Thoracic aorta (tissue), 2 donors: ENCODE measurements at places on chromosomes 5 and 9. TPM values are rescaled to one million over a fixed set of nuclear protein-coding genes. Genes with fewer than 3 reads are reported as not detected.

- H3K27ac ChIP-seq, result no peak overlapping the region
- H3K36me3 ChIP-seq, result peaks cover 75% of the 10 kb centered on the region
- no peak overlapping the region for H3K4me3 ChIP-seq
Measured at GRCh38 chr9:136470792-136471469, 11.9 kb downstream of the SEC16A start.

DNA sequence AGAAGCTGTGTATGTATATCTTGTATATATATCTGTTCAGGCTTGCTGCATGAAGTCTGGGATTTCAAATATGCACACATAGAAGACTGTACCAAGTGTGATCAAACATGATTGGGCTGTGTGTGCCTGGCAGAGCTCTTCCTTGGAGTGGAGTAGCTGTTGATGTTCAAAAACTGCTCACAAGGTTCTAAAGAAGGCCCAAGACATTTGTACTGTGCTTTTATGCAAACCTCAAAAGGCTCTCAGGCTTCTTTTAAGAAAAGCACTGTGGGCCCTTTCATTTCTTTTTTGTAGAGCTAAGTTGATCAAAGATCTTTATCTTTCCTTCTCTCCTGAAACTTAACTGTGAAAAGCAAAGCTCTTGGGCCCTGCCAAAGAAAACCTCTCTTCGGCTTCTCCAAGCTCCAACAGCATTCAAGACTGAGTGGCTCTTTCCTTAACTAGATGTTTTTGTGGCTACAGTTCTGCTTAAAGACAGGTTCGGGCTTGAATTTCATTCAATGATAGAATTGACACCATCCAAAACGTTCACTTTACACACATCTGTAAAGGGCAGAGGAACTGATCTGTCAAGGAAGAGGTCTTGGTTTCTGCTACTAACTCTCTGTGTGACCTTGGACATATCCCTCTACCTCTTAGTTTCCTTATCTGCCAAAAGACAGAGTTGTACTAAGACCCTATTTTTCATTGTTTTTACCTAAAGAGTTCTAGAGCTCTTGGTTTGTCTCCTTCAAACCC lies 105.8 kb upstream of the IL6ST start:
- H3K36me3 ChIP-seq, result no peaks in the 10 kb centered on the region
- H3K4me1 ChIP-seq, result peaks cover 17% of the 10 kb centered on the region
- H3K4me3 ChIP-seq, result no peak overlapping the region
- no peaks in the 10 kb centered on the region for H3K27me3 ChIP-seq
- no peak overlapping the region for H3K27ac ChIP-seq
- DNase-seq, result no peak

The SLC34A3 gene
- not detected for total RNA-seq

DNA sequence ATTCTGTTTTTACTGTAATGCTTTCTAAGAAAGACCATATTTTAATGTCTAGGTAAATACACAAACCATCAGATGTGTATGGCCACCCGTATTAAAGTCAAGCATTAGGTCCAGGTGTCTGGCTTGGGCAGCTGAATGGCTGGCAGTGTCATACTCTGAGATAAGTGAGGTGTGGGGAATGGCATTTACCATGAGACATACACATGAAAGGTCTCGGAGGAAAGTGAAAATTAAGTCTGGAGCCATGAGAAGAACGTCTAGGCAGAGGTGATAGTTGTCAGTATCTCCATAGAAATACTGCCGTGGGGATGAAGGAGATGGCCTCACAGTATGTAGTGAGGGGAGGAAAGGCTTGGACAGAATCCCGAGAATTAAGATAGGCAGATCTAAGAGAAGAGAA lies 164.3 kb downstream of the TLE4 start:
- H3K36me3 ChIP-seq, result no peaks in the 10 kb centered on the region
- H3K4me3 ChIP-seq, result no peak overlapping the region
- H3K27ac ChIP-seq, result no peak overlapping the region
- no peak for DNase-seq

The GHR gene
- total RNA-seq, result 6.4 TPM
